Mesenteric fat pad (tissue), 1 donor: ENCODE measurements at places on chromosomes 3 and 15. TPM values are rescaled to one million over a fixed set of nuclear protein-coding genes. Genes with fewer than 3 reads are reported as not detected.

DNA sequence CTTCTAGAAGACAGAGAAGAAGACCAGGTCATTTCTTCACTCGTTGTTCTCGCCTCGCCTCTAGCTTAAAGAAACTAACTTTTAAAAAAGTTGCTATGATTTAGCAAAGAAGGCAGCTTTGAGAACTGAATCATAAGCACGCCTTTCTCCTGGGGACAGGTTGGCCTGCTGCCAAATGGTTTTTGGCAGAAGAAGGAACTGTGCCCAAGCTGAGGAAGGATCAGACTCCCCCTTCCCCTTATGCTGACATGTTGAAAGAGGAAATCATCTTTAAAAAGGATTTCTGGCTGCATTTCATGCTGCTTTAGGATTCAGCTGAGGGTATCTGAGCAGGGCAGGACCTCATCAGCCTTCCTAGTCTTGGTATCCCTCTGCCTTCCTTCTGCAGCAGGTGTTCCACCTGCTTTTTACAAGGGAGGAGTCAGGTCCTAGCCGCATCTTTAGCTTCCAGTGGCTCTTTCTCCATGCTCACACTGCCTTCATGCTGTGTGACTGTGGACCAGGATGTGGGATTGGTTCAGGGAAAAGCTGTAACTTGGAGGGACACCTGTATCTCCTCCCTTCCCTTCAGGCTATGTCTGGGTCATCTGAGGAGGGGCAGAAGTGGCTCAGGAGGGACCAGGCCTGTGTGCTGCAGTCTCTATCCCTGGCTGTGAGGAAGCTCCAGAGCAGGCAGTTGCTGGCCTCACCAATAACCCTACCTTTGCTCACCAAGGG, 34.1 kb upstream of the HACD2 start:
- DNase-seq = no peak

DNA sequence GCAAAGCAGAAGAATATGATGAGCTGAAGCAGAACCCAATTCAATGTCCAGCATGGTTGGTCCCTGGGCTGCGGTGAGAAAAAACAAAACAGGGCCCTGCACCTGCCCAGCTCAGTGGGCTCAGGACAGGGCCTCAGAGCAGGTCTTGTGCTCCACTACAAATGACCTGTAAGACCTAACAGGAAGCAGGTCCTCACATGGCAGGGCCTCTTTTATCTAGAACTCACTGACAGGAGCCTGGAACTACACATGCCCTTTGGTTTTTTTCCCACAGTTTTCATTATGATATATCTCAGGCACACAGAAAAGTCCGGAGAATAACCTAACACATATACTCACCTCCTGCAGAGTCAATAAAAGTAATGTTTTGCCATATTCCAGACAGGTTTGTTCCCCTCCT, 38.4 kb downstream of the CCDC12 start:
- peak; percentile 43 for DNase-seq

GRCh38 chr3:13055634-13056033, 17.6 kb downstream of the IQSEC1 start:
- DNase-seq = no peak

- no peak for DNase-seq
These were observed 34.0 kb downstream of the ZNF106 start for GRCh38 chr15:42456971-42457370.

- no peak for DNase-seq
These were observed 225.6 kb upstream of the TLE3 start for GRCh38 chr15:70323111-70323851.

GRCh38 chr3:26556637-26557036, 65.9 kb upstream of the LRRC3B start:
- no peak for DNase-seq

DNA sequence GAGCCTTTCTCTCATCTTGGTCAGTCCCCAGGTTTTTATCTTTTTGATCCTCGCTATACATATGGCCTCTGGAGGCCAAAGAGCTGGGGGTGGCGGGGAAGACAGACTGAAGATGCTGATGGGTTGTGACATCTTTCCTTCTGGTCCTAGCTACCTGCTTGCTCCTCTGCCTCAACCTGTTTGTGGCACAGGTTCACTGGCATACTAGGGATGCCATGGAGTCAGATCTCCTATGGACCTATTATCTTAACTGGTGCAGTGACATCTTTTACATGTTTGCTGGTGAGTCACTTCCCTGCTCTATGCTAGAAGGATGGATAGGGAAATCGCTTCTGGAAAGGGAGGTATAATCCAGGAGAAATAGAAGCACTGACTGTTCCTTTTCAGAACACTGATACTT, 8.8 kb downstream of the TMEM202 start:
- DNase-seq = no peak

DNA sequence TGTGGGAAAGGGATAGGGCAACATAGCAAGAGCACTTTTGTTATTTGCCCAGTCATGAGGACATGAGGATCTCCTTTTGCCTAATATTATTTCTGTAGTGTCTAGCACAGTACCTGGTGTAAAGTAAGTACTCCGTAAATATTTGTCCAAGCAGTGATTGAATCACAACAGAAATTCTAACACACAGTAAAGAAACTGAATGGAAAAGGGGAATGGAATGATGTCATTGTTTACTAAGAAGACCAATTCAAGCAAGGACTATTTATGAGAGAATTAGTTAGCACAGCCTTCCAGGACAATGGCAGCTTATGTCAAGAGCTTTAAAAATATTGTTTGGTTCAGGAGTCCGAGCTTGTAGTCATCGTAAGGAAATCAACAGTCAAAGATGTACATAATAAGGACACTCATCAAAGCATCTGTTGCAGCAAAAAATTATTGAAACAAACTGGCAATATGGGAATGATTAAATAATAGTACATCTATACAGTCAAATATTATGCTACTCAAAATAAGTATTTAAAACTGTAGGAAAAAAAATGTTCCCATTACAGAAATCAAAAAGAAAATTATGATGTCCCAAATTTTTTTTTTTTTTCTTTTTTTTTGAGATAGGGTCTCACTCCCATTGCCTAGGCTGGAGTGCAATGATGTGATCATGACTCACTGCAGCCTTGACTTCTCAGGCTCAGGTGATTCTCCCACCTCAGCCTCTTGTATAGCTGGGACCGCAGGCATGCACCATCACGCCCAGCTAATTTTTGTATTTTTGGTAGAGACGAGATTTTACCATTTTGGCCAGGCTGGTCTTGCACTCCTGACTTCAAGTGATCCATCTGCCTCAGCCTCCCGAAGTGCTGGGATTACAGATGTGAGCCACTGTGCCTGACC, 17.9 kb downstream of the CAPN7 start:
- DNase-seq = no peak

DNA sequence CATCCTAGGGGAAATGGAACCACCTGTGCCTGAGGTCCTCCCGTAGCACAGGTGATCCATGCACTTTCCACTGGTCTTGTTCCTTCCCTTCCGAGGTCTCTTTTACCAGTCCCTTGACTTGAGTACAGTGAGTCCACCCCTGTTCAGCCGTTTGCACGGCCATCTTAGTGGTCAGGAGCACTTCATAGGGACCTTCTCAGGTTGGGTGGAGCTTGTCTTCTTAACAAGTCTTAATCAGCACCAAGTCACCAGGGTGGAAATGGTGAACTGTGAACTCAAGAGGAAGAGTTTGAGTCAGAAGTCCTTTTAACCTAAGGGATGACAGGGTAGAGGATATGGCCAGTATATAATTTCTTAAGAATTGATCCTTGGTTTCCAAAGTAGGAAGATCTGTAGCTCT, 21.4 kb downstream of the ARL8B start:
- DNase-seq = no peak

DNA sequence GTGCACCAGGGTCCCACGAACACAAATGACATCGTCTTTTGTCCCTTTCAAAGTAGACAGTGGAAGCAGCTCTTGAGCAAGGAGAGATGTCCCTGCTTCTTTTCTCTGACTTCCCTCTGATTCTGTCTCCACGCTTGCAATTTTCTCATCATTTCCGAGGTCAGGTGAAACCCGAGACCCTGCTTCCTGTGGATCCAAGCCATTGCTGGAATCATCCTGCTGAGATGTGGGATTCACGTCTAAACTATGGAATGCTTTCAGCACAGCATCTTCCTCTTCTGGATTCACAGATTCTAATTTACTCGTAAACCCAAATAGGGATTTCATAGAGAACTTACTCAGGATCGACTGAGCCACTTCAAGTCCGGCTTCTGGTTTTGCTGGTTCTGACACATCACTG, 127.1 kb downstream of the FMN1 start:
- no peak for DNase-seq

GRCh38 chr3:51789437-51789836, 10.4 kb upstream of the IQCF6 start:
- DNase-seq = no peak

DNA sequence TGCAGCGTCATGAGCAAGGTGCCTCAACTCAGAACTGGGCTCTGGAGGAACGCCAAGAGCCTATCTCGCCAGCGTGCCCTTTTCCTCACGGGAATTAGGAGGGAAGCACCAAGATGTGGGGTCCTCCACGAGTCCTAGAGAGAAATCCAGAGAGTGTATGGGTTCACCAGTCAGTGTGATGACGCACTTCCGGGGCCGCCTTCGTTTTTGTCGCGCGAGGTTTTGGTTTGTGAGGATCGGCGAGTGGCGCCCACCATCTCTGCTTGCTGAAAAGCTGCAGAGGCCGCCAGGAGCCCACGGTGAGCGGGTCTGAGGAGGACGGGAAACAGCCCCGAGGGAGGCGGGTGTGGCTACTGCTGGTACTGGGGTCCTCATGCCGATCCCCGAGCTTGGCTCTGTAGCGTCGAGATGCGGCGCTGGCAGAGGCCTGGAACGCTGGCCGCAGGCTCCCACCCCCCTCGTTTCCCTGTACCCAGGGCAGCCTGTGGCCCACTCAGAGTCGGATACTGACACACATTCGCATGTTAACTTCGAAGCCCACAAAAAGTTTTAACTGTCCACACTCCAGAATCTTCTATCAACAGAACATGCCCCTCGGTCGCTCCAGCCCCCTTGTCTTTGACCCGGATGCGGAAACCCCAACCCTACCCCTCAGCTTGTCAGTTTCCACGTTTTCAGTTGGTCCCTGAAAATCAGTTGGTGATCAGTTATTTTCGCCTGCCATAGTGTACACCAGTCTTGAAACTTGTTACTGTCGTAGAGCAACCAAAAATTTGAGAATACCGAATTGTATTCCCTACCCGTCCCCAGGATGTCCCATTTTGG, 30.4 kb downstream of the ZNF662 start:
- no peak for DNase-seq

- DNase-seq = no peak
These were observed 1.2 kb upstream of the DAZL start for GRCh38 chr3:16606398-16606797.

- no peak for DNase-seq
These were observed 284.8 kb upstream of the CTNNB1 start for GRCh38 chr3:40914475-40914874.

DNA sequence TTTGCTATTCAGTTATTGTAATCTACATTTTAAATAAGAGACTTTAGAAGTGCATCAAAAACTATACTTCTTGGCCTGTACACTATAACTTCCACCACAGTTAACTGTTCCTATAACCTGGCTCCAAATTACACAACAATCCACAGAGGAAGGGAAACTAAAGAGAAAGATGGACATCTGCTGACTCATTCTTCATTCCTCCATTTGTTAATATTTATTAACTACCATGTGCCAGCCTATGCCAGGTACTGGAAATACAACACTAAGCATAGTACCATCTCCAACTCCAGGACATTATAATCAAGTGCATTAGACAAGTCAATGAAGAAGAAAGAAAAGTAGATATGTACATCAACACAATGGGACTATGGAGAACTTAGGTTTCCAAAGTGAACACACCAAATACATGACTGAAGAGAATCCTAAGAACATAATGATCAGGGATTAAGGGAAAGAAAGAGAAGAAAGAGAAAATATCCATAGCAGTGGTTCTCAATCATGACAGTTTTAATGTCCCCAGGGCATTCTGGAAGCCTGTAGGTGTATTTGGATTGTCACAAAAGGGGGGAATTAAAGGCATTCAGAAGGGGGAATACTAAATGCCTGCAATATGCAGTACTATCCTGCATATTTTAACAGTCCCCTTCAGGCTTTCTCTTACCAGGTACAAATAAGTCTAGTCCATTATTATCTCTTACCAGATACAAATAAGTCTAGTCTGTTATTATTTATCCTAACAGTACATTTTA, 8.9 kb downstream of the ICE2 start:
- DNase-seq = no peak

DNA sequence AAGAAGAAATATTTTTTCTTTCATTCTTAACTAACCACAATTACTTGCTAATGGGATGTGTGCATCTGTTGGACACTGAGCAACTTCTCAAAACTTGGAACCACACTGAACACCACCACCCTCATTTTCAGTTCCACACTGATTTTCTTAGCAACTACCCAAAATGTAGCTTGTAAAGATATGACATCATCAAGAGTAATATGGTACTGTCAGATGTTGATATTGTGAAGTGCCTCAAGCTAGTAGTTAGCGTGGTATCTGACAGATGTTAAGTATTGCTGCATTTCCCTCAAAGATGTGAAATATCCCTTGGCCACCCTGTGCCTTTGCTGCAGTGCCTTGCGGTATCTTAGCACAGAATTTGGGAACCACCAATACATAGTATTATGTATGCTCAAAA, 9.3 kb downstream of the RFTN1 start:
- no peak for DNase-seq

- no peak for DNase-seq
These were observed 272.7 kb downstream of the OCA2 start for GRCh38 chr15:27826411-27826810.

GRCh38 chr3:27289769-27290413, 79.3 kb downstream of the NEK10 start:
- DNase-seq = no peak

DNA sequence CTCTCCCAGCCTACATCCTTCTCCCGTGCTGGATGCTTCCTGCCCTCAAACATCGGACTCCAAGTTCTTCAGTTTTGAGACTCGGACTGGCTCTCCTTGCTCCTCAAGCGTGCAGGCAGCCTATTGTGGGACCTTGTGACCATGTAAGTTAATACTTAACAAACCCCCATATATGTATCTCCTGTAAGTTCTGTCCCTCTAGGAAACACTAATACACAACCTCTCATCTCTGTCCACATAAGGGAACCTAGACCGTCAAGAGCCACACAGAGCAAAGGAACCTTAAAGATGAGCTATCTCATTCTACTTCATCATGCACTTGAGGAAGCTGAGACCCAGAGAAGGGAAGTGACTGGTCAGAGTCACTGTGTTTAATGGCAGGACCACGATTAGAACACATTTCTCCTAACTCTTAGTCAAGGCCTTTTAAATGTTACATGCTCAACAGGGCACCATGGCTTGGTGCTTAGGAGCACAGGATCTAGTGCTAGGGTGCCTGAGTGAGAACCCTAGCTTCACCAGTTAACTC, 50.3 kb downstream of the NPTN start:
- DNase-seq = no peak

TUSC2 gene
- total RNA-seq = 27.4 TPM

SV2B gene
- total RNA-seq = 8.1 TPM

RASL12 gene
- 4.7 TPM for total RNA-seq

LMAN1L gene
- not detected for total RNA-seq

FBLN2 gene
- total RNA-seq = 269 TPM

HCLS1 gene
- total RNA-seq = 82.1 TPM

ARHGEF26 gene
- total RNA-seq = 18.4 TPM

SNUPN gene
- 22.0 TPM for total RNA-seq

ABHD14A gene
- 17.7 TPM for total RNA-seq

UBAP1L gene
- 3.9 TPM for total RNA-seq
